Activated CD4-positive, alpha-beta T cell treated with anti-CD3 and anti-CD28 coated beads for 48 hours (primary cell): ENCODE measurements at places on chromosomes 11 and 22.
A peak's percentile ranks its signal among the peaks of the same experiment; 100 is the strongest.

DNA sequence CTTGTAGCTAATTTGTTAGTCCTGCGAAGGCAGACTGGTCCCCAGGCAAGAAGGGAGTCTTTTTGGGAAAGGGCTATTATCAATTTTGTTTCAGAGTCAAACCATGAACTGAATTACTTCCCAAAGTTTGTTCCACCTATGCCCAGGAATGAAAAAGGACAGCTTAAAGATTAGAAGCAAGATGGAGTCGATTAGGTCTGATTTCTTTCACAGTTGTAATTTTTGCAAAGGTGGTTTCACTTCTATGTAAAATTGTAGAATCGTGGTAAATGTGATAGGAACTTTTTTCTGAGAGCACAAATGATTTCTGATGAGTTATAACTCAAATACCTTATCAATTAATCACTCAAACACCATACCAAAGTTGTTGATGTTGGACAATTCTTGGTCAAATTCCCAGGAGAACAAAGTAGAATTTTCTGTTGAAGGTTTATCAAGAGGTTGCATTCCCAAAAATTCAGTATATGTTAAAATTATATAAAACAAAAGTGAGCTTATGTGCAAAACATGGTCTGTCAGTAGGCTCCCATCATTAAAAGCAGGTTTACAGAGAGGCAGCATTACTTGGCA is 2.9 kb upstream of the CTSC start:
- DNase-seq: no peak

DNA sequence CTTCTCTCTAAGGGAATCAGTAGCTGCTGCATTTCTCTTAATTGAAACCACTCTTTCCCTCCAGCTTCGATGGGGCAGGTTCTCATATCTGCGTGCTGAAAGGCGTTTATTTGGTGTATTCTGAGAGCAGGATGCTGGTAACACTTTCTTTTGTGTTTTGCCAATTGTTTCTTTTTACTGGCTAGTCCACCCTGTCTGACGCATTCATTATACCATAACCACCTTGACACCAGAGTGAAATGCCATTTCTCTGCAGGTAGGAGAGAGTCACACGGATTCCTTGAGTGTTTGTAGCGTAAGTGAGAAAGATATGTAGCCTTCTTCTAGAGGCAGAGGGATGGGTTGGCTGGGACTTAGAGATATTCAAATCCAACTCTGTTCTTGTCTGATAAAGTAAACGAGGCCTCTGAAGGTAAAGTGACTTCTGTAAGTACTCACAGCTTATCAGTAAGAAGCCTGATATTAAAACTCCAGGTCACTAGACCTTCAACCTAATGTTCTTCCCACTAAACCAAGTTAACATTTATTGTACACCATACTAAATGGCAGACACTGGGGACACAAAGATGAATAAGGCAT is 21.4 kb downstream of the CD44 start:
- no peak for DNase-seq

GRCh38 chr11:112087212-112087611 is 539 bp downstream of the SDHD start:
- no peak for DNase-seq

- peak; percentile 44 for DNase-seq
Measured at GRCh38 chr11:117953024-117953671, 23.9 kb upstream of the TMPRSS13 start.

- peak; percentile 0 for DNase-seq
Measured at GRCh38 chr22:23067691-23068090, 2.6 kb upstream of the GNAZ start.

- no peak for DNase-seq
Measured at GRCh38 chr22:26890870-26891269, 233.5 kb downstream of the MIAT start.

DNA sequence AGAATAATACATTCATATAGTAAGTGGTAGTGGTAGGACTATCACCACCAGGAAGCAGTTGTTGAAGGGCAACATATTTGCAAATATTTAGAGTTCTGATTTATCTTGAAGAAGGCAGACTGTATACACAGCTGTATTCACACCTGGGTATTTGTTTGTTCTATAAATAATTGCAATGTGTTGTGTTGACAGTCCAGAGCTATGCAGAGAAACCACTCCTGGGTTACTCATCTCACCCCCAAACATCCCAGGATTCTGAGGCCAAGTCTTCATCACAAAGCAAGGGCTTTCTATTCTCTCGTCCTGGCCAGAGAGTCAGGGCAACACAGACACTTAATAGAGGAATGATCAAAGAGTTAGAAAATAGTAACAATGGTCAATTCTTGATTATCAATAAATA is 102.1 kb upstream of the FAT3 start:
- no peak for DNase-seq

DNA sequence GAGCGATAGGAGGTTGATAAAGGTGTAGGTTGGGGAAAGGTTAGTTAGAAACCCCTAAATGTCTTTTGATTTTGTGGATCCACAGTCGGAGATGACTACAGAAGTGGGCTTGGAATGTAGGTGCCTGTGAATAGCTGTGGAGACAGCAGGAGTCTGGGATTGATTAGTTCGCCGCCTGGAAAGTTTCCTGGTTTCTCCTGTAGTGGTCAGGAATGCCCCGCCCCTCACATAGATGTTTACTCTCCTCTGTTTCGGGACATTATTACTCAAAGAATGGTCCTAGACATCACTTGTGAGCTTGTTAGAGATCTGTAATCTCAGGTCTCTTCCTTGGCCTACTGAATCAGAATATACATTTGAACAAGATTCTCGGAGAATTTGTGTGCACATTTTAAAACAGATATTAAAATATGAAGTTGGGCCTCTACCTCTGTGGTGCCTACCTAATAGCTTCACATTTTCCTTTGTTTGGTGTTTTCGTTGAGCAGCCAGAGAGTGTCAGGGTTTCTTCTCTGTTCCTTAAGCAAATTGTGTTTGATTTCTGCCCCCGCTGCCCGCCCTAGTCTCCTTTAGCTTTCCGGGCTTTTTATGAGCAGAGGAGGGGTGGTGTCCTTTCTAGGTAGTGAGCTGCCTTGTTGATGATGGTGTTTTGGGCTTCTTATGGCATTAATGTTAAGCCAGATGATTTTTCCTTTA is 89.4 kb downstream of the PPP6R3 start:
- no peak for DNase-seq

GRCh38 chr22:21734540-21735199 is 924 bp downstream of the YPEL1 start:
- DNase-seq: peak; percentile 18

DNA sequence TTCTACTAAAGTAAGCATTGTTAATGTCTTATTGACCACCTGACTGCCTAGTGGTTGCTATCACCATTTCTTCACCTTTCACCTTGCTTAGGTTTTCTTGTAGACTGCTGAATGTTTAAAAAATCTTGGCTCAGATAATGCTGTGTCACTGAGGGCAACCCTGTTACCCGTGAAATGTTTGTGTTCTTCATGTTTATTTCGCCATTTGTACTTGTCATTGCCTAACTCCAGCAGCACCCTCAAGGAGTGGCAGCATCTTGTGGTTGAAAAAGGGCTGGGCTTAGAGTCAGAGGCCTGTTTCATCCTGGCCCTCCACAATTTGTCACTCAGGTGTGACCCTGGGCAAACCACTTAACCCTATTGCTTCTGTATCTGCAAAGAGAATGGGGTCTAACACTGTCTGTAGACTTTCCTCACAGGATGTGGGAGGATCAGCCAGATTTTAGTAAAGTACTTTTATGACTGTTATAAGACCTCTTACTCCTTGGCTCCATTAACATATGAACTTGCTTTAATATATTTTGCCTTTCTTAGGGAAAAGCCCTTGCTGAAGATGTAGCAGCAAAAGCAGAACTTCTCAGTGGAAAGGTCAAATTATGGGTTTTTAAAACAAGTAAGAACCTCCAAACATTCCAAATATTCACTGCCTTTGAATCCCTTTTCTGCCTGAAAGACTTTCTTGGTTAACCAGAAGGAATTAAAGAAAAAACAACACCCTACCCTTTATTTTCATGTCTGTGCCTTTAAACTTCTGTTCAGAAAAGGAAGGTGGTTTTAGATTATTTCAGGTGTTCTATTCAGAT is 154.5 kb upstream of the C11orf87 start:
- DNase-seq: no peak

GRCh38 chr11:9120664-9121468 is 29.5 kb upstream of the SCUBE2 start:
- no peak for DNase-seq

DNA sequence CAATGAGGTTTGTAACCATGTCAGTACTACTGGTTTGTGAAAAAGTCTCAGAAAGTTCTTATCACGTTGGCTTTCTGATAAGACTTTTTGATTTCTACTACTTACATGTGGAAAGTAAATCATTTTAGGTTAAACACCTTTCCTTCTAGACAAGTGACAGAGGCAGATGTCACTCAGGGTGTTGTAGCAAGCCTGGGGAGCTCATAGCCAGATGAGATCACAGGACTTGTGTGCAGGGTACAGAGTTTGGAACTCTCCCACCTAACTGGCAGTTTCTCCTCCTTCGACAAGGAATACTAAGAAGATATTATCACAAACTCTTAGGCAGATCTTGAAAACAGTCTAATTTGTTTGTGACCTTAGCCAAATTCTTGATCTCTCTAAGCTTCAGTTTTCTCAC is 49.4 kb upstream of the PICALM start:
- peak; percentile 14 for DNase-seq

GRCh38 chr11:97259434-97259833 is 869.6 kb downstream of the JRKL start:
- DNase-seq: no peak

GRCh38 chr11:996681-997080 is 39.8 kb downstream of the MUC6 start:
- no peak for DNase-seq

DNA sequence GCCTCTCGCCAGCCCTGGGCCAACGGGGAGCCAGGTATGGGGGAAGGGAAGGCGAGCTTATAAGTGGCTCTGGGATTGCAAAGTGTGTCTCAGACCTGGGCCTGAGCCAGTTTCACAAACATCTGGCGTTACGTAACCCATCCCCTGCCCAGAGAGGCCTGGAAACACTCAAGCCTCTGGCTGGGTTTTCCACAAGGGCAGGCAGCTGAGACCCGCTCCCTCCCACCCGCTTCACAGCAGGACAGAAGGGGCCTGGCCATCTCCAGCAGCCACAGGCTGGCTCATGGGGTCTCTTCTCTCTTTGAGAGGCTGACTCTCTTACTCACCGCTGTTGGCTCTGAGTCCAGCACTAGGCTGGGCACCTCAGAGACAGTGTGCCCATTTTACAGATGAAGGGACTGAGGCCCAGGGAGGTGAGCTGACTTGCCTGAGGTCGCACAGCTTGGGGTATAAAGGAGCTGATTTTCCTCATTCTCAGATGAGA is 44.5 kb downstream of the TRIOBP start:
- DNase-seq: no peak

GRCh38 chr11:45528435-45528834 is 137.0 kb downstream of the CHST1 start:
- no peak for DNase-seq
